Activated naive CD4-positive, alpha-beta T cell (primary cell): ENCODE measurements at places on chromosomes 11 and 22.

DNA sequence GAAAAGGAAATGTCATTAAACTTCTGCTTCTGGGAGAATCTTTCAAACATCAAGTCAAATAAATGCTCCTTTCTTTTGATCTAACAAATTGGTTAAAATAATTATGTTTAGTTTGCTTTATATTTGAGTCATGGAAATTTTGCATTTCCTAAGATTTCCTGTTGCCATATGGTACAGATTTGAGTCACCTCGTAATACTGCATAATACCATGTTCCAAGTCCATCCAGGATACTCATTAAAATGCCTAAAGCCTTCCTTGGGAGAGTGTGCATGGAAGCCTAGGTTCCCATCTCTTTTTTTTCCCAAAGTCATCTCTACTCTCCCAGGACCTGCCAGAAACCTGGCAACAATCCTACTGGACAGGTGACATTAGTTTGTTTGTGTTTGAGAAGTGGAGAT lies 4.2 kb downstream of the OR9I1 start:
- DNase-seq: no peak

DNA sequence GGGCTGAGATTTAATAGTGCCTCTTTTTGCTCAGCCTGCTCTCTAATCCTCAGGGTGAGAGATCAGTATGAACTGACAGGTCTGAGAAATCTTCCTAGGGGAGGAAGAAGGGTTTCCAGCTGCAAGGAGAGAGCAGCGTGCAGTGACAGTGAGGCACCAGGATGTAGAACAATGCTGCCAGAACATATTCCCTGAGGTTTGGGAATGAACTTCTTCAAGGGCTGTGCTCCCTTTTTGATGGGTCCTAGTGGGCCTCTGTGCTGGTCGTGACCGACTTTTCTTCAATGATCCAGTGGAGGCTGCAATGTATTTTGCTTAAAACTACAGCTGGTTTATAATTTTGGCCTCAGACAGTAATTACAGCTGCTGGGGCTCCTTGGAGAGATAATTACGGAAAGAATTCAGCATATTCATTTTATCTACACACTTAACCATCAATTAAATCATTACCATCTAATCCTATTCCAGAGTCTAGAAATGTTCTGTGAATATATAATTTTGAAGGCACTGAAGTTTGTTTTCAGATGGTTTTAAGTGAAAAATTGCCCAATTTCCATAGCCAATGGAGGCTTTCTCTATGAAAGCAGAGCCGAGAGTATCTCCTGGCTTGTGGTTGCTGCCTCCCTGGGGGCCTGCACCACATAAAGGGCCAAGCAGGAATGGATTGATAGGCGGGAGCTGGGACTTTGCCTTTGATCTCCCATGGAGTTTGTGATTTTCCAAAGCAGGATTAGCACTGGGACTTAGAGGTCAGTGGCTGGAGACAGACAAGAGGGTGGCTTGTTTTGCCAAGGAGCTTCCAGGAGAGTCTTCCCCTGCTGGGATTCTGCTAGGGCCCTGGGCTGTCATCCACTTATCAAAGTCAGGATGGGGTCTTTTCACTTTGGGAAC lies 41.0 kb upstream of the OLFML1 start:
- no peak for DNase-seq

DNA sequence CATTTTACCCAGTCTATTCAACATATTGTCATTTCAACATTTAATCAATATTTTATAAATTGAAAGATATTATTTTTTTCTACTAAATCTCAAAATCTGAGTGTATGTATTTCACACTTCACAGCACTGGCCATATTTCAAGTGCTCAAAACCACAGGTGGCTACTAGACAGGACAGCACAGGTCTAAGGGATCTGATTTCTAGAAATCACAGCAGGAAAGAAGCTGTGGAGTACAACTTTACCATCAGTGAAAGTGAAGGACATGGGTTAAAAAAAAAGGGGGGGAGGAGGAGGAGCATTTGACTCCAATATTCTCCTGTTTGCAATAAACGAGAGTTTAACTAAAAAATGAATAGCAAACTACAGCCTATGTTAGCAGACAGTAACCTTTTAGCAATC lies 4.5 kb downstream of the PRDM10 start:
- DNase-seq: no peak

GRCh38 chr11:112589155-112589554 lies 328.5 kb upstream of the PLET1 start:
- DNase-seq: no peak

DNA sequence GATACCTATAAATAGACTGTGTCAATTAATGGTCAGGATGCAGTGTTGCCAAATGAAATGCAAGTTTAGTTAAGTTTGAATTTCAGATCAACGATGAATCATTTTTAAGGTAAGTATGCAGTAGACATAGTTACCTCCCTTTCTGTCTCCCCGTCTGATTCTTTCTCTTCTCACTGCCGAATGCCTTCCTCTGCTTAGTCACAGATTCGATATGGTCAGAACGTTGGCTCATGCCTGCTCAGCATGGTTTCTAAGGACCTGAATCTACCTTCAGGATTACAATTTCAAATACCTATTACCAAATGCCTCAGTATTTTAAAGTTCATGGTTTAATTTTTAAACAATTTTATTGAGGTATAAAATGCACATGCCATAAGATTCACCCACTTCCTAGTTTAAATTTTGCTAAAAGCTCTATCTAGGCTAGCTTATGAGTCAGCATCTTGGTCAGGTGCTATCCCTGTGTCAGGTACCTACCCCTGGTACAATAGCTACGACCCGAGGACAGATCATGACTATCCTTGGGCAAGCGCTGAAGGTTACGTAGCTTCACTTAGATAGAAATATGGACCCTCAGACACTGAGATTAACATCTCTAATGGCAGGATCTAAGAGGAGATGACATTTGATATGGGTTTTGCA lies 78.2 kb upstream of the SPON1 start:
- DNase-seq: no peak

GRCh38 chr11:131894615-131895544 lies 524.5 kb downstream of the NTM start:
- no peak for DNase-seq

DNA sequence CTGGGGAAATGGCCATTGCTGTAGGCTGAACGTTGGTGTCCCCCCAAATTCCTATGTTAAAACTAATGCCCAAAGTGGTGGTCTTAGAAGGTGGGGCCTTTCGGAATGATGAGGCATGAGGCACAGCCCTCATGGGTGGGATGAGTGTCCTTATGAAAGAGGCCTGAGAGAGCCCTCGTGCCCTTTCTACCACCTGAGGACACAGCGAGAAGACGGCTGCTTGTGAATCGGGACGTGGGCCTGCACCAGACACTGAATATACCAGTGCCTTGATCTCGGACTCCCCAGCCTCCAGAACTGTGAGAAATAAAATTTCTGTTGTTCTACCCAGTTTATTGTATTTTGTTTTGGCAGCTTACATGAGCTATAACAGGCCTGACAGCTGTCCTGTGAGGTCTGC lies 162.9 kb upstream of the B3GAT1 start:
- no peak for DNase-seq

DNA sequence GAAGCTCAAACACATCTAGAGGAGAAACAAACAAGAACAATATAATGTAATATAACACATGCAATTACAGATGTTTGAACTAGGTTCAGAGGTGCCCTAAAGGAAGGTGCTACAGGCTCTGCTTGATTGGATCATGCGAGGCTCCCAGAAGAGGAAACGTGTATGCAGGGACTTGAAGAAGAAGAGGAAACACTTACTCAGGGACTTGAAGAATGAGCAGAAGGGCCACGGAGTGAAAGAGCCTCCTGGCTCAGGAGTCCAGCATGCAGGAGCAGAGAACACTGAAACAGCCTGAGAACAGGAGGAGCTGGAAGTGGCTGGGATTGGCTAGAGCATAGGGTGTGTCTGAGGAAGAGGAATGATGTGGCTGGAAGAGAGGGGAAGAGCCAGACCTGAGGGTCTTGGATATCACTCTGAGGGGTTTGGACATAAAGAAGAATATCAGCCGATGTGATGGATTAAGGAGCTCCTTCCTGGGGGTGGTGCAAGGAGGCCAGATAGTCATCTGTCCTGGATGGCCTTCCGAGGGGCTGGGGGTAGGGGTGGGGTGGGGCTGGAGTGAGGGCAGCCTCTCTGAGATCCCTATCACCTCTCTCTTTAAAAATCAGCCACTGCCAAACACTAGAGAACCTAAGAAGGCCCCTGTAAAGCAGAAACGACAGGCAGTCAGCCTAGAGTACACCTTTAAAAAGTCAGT lies 16.8 kb downstream of the FZD4 start:
- DNase-seq: no peak

DNA sequence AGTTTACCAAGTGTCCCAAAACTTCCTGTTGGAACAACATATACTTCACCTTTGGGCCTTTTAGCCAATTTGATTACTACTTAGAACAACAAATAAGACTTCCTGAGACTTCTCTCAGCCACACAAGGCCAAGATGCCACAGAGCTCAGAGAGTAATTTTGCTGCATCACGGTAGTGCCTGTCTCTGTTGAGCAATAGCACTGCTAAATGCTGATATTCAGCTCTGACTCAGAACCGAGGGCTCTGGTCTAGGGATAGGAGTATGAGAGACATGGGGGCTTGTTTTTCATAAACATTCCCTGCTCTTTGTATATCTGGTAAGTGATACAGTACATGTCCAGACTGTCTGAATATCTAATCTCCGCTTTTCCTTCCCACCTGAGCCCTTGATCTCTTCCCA lies 260.4 kb upstream of the ARHGAP20 start:
- no peak for DNase-seq

- no peak for DNase-seq
Measured at GRCh38 chr22:40818192-40818746, 877 bp downstream of the SLC25A17 start.

- no peak for DNase-seq
Measured at GRCh38 chr11:116167706-116168458, 604.9 kb downstream of the BUD13 start.

DNA sequence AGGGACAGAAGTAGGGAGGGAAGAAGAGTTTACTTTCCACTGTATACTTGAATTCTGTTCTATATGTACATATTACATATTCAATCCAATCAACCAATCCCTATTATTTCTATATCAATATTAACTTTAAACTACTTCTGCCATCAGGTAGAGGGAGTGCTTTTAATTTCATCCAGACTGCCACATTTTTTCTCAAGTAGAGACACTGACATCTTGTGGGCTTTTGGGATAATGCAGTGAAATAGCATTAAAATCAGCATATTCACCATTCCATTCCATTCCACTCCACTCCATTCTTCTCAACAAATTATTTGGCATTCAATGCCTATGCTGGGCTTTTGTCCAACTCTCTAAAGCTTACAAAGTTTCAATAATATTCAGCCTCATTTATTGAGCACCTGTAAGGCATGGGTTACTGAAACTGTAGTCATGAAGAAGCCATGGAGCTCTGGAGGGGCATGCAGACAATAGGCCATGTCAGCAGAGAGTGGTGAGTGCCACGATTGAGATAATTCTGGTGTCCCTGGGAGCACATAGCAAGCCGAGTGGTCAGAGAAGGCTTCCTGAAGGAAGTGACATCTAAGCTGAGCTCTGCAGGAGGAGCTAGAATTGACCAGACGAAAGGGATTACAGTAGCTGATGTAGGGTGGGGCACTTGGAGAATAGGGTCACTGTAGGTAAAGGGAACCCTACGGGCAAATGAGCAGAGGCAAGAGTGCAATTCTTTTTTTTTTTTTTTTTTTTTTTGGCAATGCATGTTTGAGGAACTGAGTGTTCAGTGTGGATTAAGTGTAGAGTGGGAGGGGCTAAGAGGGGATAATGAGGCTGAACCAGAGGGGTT lies 12.8 kb upstream of the CLPB start:
- no peak for DNase-seq

- DNase-seq: no peak
Measured at GRCh38 chr22:37240240-37240940, 3.7 kb downstream of the RAC2 start.

DNA sequence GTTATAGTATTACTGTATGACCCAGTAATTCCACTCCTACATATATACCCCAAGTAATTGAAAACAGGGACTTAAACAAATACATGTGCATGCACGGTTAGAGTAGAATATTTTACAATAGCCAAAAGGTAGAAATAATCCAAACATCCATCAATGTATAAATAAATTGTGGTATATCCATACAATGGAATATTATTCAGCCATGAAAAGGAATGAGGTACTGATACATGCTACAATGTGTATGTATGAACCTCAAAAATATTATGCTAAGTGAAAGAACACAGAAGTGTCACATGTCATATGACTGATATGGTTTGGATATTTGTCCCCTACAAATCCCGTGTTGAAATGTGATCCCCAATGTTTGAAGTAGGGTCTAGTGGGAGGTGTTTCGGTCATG lies 560.8 kb upstream of the LARGE1 start:
- no peak for DNase-seq

GRCh38 chr22:30728826-30729225 lies 34.2 kb downstream of the OSBP2 start:
- no peak for DNase-seq

DNA sequence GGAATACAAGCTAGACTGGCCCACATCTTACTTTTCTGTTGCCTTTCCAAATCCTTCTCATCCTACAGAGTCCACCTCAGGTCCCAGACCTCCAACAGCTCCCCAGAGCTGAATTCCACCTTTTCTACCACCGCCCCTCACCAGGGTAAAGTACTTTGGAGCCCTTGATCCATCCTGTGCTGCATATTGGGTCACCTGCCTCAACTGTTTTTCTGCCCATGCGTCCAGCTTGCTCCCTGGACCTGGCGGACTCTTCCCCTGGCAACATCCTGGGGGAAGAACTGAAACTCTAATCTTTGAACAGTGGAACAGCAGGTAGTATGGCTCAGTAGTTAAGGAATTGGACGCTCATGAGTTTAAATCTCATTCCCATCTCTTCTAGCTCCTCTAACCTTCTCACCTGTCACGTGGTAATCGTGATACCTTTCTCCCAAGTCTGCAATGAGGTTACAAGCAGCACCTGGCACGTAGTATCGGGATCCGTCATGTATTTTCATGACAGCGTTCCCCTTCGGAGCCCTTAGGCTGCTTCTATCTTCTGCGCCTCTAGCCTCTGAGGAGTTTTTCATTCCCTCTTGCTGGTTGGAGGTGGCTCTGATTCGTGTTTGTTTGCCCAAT lies 98.1 kb downstream of the CEP164 start:
- no peak for DNase-seq

GRCh38 chr11:5541427-5541826 lies 6.9 kb downstream of the OR52H1 start:
- no peak for DNase-seq

- DNase-seq: no peak
Measured at GRCh38 chr22:22767876-22768602, 119.6 kb upstream of the IGLL5 start.

DNA sequence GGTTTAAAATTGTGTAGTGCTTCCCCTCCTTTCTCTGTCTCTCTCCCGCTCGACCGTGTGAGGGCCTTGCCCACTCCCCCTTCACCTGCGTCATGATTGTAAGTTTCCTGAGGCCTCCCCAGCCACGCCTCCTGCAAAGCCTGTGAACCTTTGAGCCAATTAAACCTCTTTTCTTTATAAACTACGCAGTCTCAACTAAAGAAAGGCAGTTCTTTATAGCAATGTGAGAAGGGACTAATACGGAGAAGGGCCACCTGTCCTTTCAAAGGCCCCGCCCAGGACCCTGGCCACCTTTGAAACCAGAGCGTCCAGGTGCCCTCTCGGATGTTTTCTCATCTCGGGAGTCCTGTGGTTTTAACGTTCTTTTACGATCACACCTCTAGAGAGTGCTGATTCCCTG lies 741.5 kb downstream of the BRD1 start:
- no peak for DNase-seq

GRCh38 chr11:129694538-129694937 lies 121.1 kb upstream of the TMEM45B start:
- DNase-seq: no peak
